ENCODE measurements at places on chromosomes 5 and 9.

DNA sequence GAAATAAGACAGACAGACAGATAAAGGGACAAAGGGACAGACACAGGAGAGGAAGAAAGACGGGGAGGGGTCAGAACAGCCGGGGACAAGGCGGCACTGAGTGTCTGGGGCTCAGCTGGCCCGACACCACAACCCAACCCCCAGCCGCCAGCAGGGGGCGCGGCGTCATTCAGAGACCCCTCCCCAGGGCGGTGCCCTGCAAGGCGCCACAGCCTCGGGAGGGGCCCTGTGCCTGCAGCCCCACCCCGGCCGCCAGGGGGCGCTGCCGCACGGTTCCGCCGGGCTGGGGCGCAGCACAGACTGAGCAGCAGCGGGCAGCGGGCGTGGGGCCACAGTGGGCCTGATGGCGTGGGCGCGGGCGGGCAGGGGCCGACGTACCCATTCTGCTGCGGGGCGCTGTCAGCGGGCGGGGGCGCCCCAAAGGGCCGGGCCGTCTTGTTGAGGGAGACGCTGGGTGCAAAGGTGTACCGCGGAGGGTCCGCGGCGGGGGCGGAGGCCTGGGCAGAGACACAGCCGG is 5.9 kb downstream of the PDLIM7 start:
- DNase-seq: no peak

- DNase-seq: no peak
Measured at GRCh38 chr9:132283863-132284262, 70.9 kb downstream of the SETX start.

GRCh38 chr5:93277051-93277450 is 304.0 kb downstream of the NR2F1-AS1 start:
- DNase-seq: no peak

DNA sequence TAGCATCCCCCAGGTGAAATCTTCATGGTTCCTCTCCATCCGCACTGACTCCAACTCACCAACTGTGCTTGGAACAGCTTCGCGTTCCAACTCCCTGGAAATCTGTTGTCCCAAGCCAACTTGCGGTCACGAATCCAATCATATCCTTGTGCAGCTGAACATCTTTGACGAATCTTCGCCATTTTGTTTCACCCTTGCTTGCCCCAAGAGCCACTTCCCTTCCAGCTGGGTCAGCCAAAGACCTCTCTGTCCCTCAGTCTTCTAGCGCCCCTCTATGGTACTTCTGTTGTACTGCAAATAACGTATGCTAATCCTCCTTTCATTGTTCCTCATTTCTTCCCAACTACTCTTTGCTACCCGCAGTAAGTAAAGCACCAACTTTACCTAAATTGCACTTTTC is 61.0 kb upstream of the TARS1 start:
- DNase-seq: no peak

- no peak for DNase-seq
Measured at GRCh38 chr5:59186623-59187022, 603.7 kb downstream of the RAB3C start.

DNA sequence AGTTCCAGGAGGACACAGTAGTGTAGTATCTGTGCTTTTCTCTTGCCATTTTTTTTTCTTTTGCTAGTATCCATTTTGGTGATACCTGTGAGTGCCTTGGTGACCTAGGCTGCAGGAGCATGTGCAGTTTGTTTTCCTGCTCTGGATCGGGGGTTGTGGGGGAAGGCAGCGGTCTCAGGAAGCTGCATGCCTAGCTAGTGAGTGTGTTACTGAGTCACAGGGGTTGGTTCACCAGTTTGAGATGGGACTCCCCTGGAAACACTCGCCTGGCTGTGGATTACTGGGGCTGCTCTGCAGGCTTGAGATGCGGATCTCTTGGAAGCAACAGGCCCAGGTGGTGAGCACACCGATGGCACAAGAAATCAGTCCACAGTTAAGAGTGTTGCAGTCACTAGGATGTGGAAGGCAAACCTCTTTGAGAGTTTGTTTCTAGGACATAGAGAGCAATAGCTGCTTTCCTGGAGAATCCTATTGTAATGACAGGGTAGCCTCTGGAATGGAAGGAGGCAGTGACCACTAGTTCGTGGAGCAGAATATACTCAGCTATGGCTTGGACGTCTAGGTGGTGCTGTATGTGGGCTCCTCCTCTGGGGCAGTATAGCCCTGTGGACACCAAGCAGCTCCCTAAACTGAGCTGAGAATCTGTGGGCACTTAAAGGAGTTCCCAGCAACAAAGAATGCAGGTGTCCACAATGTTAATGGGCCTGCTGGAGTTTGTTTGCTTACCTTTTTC is 20.0 kb upstream of the SPATA31E1 start:
- DNase-seq: no peak

GRCh38 chr5:74063821-74064220 is 437.8 kb downstream of the ARHGEF28 start:
- no peak for DNase-seq

DNA sequence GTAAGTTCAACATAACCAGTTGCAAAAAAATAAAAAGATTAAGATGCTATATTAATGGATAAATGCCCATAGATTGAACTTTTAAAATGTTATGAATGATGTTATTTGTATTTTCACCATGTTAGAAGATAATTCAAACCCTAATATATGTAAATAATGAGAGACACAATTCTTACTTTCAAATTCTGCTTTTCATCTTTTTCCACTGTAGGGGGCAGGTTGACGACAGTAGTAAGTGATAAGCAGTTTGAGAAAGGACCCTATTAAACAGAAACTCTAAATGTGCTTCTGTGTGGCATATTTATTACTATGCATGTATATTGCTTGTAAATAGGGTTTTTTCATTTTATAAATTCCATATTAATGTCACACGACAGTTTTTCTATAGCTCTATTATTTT is 591.1 kb downstream of the SEMA5A start:
- DNase-seq: no peak

DNA sequence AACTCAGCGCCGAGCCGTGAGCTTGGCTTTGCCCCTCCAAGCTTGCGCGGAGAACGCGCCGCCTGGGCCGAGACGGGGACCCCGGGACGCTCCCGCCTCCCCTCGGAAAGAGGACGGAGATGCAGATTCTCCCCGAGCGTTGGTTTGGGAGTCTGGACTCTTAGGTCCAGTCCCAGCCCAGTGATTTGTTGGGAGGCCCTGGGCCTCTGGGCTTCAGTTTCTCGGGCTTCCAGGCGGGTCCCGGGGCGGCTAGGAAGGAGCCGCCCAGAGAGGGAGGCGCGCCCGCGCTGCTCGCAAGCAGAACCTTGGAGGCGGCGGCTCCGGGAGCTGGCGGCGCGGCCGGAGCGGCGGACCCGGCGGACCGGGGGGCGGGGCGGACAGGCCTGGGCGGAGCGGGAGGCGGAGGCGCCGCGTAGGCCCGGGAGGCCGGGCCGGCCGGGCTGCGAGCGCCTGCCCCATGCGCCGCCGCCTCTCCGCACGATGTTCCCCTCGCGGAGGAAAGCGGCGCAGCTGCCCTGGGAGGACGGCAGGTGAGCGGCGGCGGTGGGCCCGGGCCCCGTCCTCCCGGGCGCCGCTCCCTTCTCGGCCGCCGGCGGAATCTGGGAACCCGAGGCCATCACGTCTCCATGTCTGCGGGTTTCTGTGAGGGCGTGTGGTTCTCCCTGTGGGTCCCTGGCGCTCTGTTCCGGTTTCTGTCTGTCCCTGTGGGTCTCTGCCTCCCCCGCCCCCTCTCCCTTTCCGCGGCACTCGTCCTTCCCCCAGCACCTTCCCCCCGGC is at the start of gene B4GALT7:
TSS of gene B4GALT7 (plus strand) at position 402 of the 777 bp plus-strand sequence. CDS start at position 481, 79 bp downstream.
- no peak for DNase-seq

GRCh38 chr5:126499853-126500342 is 76.7 kb downstream of the GRAMD2B start:
- DNase-seq: no peak

GRCh38 chr5:91020065-91020800 is 362.9 kb downstream of the ARRDC3 start:
- no peak for DNase-seq

All from omental fat pad (tissue), 4 donors.